ENCODE measurements at places on chromosomes 5 and 9.

DNA sequence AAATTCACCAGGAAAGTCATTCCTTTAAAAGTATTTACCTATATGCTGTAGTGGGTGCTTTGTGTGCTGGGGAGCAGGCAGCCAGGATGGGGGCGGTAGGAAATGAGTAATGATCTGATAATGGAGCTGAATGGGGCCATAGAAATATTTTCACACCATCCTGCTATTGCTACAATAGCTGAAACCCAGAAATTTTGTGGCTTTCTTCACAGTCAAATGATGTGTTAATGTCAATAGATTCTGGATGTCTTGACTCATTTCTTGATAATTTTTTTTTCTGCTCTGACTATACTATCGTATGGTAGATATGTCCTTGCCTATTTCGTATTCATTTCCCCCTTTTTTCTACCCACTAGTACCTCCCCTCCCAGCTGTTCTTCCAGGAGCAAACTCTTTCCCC, 59.5 kb downstream of the RORB start:
- DNase-seq = no peak

- DNase-seq = no peak
Observed at GRCh38 chr9:103734471-103734870, 359.6 kb upstream of the SMC2 start.

DNA sequence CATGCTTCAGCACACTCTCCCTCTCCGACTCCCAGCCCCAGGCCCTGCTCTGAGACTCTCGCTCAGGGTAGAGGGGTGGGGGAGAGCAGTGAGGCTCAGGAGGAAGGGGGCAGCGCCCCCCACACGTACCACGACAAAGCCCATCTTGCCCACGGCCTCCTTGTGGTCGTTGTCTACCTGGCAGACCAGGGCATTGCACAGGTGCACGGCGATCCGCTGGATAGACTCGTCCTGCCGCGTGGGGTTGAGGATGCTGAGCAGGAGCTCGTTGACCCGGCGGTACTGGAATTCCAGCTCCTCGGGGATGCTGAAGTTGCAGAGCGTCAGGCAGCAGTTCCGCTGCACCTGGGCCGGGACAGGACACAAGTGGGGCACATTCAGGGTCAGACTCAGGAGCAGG, 18.5 kb upstream of the ZDHHC12 start:
- no peak for DNase-seq

GRCh38 chr5:73684691-73685090, 58.7 kb downstream of the ARHGEF28 start:
- no peak for DNase-seq

DNA sequence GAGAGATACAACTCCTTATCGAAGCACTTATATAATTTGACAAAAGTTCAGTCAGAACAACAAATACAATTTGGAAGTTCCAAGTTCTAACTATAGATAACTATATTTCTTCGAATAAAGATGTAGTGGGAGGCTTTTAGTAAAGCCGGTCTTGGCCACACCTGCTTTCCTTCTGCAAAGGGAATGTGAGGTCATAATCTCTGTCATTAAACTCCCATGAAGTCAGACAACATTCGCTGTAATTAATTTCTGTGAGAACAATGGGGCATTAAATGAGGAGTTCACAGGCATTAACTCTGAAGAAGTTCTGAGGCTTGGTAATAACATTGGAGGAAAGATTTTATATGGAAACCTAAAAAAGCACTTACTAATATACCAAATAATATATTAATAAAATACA, 67.5 kb downstream of the MCTP1 start:
- DNase-seq = no peak

- DNase-seq = no peak
Observed at GRCh38 chr9:16139774-16140173, 586.9 kb downstream of the CCDC171 start.

GRCh38 chr9:34382054-34382453, 5.4 kb upstream of the MYORG start:
- no peak for DNase-seq

- no peak for DNase-seq
Observed at GRCh38 chr5:138743484-138743883, 9.7 kb upstream of the CTNNA1 start.

- peak; percentile 55 for DNase-seq
Observed at GRCh38 chr5:180802325-180803180, at the start of gene MGAT1. Gene MGAT1 (minus strand): TSS chr5:180802806. CDS start chr5:180792971, 9,835 bp downstream.
